ENCODE measurements at places on chromosomes 1 and 21.

DNA sequence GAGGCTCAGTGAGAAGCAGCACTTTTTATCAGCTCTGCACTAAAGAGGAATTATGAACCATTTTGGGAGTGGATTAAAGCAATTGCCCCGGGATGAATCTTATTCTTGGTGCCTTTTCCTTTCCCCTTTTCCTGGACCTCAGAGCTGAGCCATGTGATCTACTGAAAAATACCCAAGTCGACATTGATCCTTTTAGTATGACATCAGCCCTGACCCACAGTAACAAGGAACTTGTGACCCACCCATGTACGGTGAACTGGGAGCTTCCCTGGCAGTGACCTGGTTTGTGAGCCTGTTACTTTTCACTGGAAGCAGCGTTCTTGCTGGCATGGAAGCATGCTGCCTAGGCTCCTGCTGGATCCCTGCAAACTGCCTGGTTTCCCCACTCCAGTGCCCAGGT is 15.9 kb downstream of the AJAP1 start:
- DNase-seq = no peak

GRCh38 chr1:46587069-46587468 is 17.0 kb downstream of the MKNK1 start:
- DNase-seq = no peak

GRCh38 chr21:43726686-43727518 is 8.0 kb downstream of the PDXK start:
- no peak for DNase-seq

GRCh38 chr21:20086508-20086907 is 911.7 kb upstream of the NCAM2 start:
- DNase-seq = no peak

GRCh38 chr1:59397139-59397858 is 100.4 kb downstream of the FGGY start:
- no peak for DNase-seq

DNA sequence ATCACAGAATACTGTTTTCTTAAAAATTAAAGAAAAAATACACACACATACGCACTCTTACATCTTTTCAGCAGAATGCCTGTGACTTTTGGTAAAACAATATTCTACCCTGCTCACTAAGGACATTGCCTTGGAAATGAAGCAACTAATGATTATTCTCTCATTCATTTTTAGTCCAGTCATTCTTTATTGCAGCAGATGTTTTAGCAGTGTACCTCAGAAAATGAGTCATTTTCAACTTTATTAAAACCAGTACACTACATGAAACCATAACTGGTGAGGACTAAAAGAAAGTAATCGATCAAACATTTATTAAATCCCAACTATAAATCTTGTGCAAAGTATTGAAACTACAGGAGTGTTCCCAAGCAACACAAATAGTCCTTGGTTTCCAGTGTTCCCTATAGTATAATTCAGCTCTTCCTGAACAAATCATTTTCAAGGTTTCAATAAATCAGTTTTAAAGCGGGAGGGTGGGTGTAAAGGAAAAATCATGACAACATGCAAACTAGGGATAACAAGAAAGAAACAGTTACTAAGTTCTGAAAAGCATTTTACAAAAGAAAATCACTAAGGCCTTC is 114.2 kb downstream of the ADGRL4 start:
- DNase-seq = peak; percentile 33

- DNase-seq = no peak
Measured at GRCh38 chr1:174702011-174702410, 254.2 kb downstream of the GPR52 start.

DNA sequence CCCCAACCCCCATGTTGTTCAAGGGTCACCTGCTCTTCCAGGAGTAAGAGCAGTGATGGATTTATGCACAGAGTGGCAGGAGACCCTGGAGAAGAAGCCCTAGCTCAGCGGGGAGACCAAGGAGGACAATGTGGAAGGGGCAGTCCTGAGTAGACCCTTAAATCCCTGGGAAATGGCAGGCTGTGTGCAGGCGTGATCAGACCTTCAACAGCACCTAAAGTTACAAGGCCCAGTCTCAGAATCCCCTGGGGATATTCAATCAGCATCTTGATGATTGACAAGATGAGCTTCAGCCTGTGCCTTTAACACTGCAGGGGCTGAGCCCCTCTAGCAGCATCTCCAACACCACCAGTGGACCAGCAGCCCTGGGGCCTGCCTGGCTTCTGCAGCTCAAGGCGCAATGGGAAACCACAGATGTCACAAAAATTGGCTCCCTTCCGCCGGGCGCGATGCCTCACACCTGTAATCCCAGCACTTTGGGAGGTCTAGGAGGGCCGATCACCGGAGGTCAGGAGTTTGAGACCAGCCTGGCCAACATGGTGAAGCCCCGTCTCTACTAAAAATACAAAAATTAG is 60.4 kb downstream of the IRF2BP2 start:
- DNase-seq = no peak

DNA sequence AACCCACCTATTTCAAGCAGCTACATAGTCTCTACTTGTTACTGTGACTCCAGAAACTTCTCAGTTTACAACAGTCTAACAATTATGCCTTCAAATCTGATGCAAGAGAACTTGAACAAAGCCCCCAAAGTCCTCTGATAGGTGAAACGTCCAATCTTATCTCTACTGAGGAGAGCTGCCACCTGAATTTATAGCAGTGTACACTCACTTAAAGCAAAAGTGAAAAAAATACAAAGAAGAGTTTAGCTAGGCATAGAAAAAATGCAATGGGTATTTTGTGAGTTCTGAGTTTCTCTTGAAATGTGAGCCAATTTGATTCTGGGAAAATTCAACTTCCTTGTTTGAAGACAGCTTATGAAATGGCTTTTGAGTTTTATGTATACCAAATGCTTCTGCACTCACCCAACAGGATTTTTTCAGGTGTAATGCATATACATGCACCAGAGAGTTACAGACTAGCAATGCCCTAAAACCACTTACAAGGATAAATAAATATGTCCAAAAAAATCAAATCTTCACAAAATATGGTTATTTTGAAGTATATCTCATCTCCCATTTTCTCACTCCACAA is 17.8 kb upstream of the CLIC6 start:
- no peak for DNase-seq

DNA sequence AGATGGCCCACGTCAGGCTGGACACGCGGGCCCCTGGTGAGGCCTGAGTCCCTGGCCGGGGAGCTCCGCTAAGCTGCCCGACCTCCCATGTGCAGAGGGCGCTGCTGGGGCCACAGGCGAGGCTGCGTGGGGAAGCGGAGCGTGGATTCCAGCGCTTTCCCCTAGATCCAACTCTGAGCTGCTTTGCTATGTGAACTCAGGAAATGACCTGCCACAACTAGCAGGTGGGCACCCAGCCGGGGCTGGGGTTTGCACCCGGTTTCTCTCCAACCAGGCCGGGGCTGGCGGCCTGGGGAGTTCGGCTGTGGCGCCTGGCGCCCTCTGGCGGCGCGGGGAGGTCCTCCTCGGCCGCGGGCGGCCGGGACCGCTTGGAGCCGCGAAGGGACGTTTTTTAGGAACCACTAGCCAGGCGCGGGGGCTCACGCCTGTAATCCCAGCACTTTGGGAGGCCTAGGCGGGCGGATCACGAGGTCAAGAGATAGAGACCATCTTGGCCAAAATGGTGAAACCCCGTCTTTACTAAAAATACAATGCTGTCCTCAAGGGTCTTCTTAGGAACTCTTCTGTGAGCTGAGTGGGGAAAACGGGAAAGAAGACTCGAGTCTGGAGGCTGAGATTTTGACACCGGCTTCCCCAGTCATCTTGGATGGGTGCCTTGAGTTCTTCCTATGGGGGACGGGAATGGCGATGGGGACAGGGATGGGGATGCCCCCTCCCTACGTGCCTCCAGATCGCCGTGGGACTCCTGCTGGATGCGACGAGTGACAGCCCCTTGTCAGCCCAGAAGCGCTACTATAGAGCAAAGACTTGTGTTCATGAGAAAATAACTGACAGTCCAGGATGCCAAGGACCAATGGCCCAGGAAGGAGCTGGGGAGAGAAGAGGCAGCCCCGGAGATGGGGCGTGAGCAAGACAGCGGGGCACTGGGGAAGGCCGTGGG is 12.6 kb downstream of the PYCR2 start:
- peak; percentile 49 for DNase-seq

- DNase-seq = no peak
Measured at GRCh38 chr1:110488867-110489266, 30.1 kb downstream of the KCNA10 start.

- peak; percentile 15 for DNase-seq
Measured at GRCh38 chr1:88802950-88803349, 88.4 kb downstream of the GTF2B start.

- peak; percentile 79 for DNase-seq
Measured at GRCh38 chr1:96918406-96918805, 196.8 kb downstream of the PTBP2 start.

GRCh38 chr1:185245466-185245865 is 71.6 kb downstream of the IVNS1ABP start:
- DNase-seq = peak; percentile 10

DNA sequence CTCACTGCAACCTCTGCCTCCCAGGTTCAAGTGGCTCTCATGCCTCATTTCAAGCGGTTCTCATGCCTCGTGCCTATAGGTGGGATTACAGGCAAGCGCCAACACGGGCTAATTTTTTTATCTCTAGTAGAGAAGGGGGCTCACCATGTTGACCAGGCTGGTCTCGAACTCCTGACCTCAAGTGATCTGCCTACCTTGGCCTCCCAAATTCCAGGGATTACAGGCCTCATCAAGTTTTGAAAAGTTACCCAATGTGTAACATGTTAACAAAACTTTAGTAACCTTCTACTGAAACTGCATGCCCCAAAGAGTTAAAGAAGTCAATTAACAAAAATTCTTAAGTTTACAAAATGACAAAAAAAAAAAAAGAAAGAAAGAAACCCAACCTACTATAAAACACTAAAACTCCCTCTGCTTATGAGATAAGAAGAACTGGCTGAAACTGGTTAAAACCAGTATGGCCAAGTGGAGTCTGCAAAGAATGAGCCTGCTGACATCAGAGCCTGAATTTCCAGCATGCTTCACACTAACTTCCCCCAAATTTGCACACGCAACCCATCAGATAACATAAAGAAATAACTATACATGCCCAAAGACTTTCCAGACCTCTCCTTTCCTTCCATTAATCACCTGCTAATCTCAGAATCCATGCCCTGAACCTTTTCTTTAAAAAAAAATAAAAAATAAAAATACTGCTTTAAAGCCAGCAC is 25.5 kb upstream of the PSMG1 start:
- DNase-seq = peak; percentile 64

- DNase-seq = no peak
Measured at GRCh38 chr1:181643631-181644030, 160.3 kb downstream of the CACNA1E start.

DNA sequence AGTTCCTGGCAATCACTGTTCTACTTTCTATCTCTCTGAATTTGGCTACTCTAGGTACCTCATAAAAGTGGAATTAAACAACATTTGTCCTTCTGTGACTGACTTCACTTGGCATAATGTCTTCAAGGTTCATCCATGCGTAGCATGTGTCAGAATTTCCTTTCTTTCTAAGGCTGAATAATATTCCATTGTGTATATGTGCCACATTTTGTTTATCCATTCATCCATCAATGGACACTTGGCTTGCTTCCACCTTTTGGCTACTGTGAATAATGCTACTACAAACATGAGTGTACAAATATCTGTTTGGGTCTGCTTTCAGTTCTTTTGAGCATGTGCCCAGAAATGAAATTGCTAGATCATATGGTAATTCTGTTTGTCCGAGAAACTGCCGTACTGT is 14.7 kb downstream of the CACHD1 start:
- no peak for DNase-seq

- DNase-seq = peak; percentile 29
Measured at GRCh38 chr1:82161700-82162141, 361.0 kb downstream of the ADGRL2 start.

DNA sequence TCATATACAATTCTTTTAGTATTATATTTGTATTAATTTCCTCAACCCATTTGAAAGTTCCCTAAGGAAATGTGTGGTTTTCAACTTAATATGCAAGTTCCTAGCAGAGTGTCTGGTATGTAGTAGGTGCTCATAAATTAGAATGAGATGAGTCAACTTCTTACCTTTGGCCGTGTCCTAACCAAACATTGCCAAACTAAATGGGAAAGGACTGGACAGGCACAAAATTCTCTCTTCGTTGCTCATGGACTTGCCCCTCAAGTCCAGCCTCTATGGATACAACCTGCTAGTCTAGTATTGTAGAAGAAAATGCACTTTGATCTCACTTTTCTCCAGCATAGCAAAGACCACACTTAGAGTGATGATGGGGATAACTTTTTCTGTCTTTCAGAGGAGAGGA is 11.6 kb upstream of the MRPS14 start:
- no peak for DNase-seq

- no peak for DNase-seq
Measured at GRCh38 chr1:227532019-227532619, 31.2 kb upstream of the ZNF678 start.

DNA sequence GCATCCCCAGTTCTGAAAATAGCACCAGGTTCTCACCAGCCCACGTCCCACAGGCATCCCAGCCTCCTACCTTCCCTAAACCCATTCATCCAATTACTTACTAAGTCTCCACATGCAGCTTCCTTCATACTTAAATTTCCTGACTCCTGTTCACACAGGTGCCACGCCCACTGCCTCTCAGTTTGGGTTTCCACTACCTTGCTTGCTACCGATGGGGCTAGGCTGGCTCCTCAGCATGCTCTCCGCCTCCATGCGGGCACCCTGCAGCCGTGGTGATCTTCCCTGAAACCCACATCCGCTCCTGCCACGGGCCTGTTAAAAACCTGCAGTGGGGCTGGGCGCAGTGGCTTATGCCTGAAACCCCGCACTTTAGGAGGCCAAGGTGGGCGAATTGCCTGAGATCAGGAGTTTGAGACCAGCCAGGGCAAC is 70.4 kb upstream of the ANGPTL1 start:
- DNase-seq = no peak

GRCh38 chr1:56510642-56511021 is 68.7 kb downstream of the PLPP3 start:
- DNase-seq = no peak

DNA sequence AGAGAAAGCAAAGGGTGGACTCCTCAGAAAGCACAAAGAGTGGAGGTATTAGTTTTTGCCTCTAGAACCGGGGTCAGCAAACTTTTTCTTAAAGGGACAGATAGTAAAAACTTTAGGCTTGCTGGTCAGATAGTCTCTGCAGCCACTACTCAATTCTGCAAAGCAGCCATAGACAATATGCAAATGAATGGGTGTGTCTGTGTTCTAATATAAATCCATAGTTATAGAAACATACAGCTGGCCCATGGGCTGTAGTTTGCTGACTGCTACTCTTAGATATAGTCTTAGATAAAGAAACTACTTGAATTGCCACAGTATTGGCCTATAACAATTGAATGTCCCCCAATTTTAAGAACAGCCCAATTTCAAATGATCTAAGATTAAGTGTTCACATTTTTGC is 101.6 kb upstream of the CACHD1 start:
- no peak for DNase-seq

- DNase-seq = peak; percentile 89
Measured at GRCh38 chr1:45359882-45360513, 19.8 kb upstream of the MUTYH start.

DNA sequence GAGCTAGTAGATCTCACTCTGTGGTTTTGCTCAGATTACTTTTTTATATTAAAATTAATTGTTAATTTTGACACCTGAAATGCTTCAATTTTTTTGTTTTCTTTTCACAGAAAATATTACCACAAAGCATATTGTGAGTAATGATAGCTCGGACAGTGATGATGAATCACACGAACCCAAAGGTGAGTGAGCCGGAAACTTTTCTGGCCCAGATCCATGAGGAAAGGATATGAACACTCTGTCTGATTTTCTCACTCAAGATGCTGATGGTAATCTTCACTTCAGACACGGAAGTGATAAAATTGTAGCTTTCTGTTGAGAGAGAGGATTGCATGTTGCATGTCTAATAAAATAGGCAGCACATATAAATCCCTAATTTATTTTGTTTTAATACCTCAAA is 121.8 kb downstream of the PLA2G4A start:
- DNase-seq = peak; percentile 32

GRCh38 chr21:16406355-16406754 is 676.6 kb downstream of the USP25 start:
- no peak for DNase-seq

All from fibroblast of the aortic adventitia (primary cell).